ENCODE measurements at places on chromosomes 7 and 10.

GRCh38 chr10:47383261-47384147 is 589 bp downstream of the ZNF488 start:
- no peak for DNase-seq

- DNase-seq = no peak
Measured at GRCh38 chr7:98881561-98882315, 3.4 kb downstream of the TRRAP start.

GRCh38 chr7:39560408-39560807 is 5.8 kb upstream of the YAE1 start:
- no peak for DNase-seq

DNA sequence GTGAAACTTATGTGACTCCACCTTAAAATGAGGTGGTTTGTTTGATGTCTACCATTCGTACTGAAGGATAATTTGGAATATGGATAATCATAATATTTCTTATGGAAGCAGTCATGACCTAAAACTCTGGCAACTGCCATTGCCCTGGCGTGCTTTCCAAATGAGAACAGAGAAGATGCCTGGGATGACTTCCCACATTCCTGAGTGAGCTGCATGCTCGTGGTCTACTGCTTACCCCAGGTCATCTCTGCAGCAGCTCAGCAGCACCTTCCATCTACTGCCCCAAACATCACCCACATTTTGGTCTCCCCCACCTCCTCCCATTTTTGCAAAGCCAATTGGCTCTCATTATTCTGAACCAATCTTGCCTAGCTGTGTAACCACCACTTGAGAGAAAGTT is 40.1 kb downstream of the LYZL1 start:
- DNase-seq = peak; percentile 82

GRCh38 chr10:91381257-91381891 is 28.8 kb upstream of the HECTD2 start:
- peak; percentile 44 for DNase-seq

- no peak for DNase-seq
Measured at GRCh38 chr10:114336823-114337509, 67.3 kb downstream of the AFAP1L2 start.

GRCh38 chr7:40717242-40717641 is 582.4 kb downstream of the SUGCT start:
- peak; percentile 70 for DNase-seq

DNA sequence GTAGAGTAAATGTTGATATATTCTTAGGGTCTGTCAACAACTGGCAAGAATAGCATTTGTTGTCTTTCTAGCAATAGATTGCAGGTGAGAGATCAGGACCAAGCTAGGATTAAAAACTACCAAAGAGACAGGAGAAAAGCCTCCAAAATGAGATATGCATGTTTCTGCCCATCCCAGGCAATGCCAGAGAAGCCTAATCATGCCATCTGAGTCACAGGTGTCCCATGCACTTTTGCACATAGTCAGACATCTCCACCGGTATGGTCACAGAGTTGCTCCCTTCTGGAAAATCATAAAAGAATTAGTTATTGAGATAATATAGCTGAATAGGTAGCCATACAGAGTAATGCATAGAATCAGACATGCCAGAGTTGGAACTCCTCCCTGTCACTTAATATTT is 50.6 kb downstream of the PDK4 start:
- DNase-seq = no peak

DNA sequence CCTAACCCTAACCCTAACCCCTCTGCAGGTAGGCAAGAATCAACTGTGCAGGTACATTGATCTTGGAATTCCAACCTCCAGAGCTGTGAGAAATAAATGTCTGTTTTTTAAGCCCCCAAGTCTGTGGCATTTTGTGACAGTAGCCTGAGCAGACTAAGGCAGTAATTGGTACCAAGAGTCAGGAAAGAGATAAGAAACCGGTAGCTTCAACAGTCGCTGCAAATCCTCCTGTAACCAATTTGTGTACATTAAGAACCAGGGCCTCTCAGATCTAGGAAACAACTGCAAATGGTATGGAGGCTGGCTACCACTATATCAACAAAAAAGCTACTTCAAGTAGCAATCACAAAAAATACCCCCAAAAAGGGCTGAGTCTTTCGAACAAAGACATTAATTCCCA is 67.3 kb downstream of the DOCK4 start:
- DNase-seq = no peak

GRCh38 chr7:115840702-115841101 is 189.9 kb downstream of the TFEC start:
- DNase-seq = no peak

GRCh38 chr7:55641273-55641691 is 69.0 kb upstream of the VOPP1 start:
- peak; percentile 86 for DNase-seq

DNA sequence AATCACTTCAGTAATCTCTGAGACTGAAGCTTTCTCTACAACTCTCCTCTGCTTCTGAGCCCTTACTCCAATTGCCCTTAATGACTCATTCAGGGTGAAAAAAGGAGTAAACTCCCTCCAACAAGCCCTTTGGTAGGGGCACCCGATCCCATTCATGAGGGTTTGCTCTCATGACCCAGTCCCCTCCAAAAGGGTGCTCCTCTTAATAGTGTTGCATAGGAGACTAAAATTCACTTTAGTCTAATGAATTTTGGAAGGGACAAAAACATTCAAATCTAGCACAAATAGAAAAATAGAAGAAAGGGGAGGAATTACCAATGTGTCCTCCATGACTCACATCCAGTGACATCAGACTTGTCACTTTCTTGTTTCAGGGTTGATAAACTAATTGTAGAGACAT is 66.2 kb upstream of the CCNY start:
- no peak for DNase-seq

GRCh38 chr7:151688236-151688780 is 168.6 kb upstream of the RHEB start:
- DNase-seq = no peak

DNA sequence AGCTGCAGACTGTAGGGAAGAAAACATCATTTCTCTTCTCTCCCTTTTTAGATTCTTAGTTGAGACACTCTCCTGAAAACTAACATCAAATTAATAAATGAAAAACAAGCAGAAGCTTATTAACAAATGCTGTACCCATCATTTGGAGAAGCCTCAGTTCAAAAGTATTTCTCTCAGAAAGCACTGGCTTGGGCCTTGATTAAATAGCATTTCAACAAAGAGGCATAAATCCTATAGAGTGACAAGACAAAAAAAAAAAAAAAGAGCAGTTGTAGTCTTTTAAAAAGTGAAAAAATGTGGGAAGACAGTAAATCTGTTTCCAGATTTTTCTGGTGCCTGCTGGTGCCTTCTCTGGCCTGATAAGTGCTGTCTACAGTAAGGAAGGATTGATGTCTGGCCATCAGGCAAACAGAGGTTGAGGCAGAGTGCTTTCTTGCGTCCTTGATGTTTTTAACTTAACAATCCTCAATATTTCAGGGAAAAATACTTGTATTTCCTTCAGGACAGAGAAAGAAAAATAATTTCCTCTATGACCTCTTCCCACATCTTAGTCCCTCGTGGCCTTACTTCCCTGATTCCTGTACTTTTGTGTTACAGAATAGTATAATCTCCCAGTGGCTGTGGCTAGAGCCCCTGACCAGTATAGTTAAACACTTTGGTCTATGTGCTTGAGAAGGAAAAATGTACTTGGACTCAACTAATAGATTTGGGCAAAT is 300.5 kb downstream of the HGF start:
- DNase-seq = no peak

DNA sequence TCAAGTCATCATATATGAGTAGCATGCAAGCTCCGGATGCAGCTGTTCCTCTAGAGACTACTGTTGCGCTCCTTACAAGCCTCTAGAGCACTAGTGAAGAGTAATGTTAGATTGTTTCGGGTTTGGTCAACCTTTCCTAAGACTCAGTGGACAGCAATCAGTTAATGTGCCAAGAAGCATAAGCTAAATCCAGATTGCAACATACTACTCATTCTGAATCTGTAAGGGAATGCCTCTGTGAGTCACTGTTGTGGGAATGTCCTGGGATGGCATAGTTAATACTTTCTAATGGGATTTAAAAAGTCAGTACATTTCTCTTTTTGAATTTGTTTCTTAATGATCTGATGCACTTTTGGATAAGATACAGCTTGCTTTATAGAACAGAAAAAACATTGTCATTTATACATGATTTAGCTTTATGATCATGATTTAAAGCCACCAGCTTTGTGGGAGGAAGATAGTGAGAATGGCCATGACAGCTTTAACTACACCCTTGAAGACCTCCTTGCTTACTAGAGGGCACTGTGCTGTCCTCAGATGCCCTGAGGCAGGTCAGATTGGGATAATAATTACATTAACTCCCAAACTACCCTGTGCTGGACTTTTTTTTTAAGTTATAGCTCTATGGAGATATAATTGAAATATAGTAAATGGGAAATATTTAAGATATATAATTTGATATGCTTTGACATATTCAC is 138.4 kb downstream of the SDK1 start:
- DNase-seq = no peak

DNA sequence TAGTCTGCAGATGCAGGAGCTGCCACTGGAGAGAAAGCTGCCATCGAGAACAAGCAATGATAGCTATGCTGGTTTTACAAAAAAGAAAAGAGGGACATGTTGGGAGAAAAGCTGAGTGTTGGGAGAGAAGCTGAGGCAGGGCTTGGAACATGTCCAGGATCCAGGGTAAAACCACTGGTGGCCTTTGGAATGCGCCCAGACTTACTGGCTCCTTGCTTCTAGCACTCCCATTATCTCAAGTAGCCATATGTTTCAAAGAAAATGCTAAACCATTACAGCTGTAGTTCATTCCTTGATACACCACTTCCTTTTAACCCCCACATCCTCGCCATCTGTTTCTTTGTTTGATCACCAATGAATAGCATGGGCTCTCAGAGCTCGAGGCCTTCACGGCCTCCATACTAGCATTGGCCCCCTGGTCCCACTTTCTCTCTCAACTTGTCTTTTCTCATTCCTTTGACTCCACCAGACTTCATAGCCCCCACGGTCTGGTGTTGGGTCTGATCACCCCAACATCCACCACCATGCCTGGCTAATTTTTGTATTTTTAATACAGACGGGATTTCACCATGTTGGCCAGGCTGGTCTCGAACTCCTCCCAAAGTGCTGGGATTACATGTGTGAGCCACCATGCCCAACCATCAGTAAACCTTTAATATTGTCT is 23.8 kb upstream of the PLAC9 start:
- no peak for DNase-seq

DNA sequence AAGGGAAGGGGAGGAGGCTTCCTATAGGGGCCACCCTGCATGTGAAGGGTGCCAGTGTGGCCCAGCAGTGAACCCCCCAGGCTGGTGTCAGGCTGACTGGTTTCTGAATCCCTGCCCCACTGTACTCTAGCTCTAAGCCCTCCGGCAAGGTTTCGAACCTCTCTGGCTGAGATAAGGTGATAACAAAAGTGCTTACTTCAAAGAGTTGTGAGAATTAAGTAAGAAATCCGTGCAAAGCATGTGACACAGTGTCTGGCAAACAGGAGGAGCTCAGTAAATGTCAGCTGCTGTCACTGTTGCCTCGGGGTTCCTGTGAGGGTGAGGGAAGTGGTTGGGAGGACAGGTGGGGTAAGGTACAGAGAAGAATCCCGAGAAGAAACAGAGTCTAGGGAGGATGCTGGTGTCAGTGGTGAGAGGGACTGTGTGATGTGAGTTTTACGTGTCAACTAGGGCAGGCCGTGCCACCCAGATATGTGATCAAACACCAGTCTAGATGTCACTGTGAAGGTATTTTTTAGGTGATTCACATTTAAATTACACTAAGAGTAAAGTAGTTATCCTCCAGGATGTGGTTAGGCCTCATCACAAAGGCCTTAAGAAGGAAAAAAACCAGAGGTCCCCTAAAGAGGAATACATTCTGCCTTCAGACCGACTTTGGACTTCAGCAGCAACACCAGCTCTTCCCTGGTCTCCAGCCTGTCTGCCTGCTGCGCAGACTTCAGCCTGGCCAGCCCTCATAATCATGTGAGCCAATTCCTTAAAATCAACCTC is 64.4 kb downstream of the BPGM start:
- DNase-seq = no peak

GRCh38 chr10:7593063-7593462 is 73.7 kb downstream of the ITIH5 start:
- DNase-seq = peak; percentile 55

DNA sequence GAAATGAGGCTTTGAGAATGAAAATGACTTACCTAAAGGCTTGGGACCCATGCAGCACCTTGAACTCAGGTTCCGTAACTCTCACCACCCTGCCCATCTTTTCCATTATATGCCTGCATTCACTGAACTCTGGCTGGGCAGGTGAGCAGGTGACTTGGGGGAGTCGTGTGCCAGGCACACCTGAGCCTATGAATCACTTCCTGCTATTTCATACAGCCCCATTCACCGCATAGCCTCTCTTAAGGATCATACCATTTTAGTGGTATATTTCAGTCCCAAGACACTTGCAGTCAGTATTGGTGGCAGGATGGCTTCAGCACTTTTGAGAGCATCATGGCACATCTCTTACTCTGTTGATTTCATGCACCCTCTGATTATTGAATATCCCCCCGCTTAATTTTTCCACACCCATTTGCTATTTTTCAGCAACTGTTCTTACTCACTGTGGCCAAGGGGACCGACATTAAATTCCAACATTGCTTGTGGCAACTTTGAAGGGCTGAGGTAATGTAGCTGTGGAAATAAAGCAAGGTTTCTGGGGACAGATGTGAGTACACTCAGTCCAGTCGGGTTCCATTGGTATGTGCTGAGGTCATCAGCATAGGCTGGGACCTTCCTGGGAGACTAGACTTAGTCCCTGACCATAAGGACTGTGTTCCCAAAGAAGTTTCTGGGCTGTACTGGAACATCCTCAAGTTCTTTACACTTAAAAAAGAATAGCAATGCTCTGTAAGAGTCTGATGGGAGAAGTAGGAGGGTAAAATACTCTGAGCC is 39.8 kb upstream of the ZNF438 start:
- DNase-seq = peak; percentile 57
